Fibroblast of villous mesenchyme (primary cell): ENCODE measurements at places on chromosomes 11 and 22. TPM values are rescaled to one million over a fixed set of nuclear protein-coding genes. Genes with fewer than 3 reads are reported as not detected.

GRCh38 chr11:61474013-61474643, 34.4 kb upstream of the LRRC10B start:
- no peak for DNase-seq

DNA sequence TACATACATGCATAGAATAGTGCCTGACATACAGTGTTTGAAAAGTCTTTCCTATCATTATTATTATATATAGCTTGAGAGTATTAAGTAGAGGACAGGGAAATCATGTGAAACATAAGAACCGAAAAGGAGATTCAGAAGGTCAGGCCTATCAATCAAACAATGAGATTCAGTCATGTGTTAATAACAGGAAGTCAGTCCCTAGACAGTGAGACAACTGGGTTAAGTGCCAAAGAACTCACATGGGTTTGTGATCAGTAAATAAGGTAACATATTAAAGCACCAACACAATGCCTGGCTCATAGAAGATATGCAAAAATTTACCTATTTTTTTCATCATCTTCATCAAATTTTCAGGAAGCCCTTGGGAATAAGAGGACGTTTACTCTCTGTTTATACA, 174.3 kb upstream of the FAT3 start:
- DNase-seq: no peak

DNA sequence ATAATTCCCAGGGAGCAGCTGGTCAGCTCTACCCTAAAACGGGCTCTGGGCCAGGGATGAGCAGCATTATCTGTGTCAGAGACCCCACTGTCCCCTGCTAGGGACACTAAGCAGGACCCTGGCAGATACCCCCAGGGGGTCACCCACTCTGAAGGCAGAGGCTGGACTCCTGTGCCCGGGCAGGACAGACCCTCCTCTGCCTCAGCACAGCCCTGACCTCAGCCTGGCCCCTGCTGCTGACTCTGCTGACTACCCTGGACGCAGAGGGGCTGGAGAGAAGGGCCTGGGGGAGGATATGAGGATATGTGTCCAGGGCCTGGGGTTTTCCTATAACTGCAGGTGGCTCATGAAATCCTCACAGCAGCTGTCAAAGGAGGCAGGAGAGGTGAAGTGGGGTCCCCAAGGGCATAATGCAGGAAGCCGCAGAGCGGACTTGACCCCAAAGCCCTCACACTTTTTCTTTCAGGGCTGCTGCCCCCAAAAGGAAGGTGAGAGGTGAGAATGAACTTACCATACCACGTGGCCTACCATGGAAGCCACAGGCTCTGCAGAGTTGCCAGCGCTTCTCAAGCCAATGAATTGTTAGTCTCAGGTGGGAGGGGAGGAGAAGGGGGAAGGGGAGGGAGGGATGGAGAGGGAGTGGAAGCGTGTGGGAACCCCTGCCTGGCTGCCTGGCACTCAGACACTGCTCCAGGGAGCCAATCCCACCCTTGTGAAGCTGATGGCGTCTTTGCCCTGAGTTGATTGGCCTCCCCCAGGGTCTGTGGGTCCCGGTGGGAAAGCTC, 76.7 kb upstream of the WNT11 start:
- no peak for DNase-seq

GRCh38 chr22:38345782-38346181, 28.5 kb upstream of the CSNK1E start:
- DNase-seq: no peak

- no peak for DNase-seq
Observed at GRCh38 chr22:24416611-24417010, 10.8 kb upstream of the ADORA2A start.

The ISX gene
- not detected in 2 replicates for total RNA-seq

The CCDC15 gene
- 2.6 and 3.5 TPM in 2 replicates for total RNA-seq

The OR6A2 gene
- 0.32 and 0.43 TPM in 2 replicates for total RNA-seq

The MB gene
- total RNA-seq: not detected in 2 replicates
